ENCODE measurements at places on chromosomes 7 and 10. TPM values are rescaled to one million over a fixed set of nuclear protein-coding genes. Genes with fewer than 3 reads are reported as not detected.

The LRIT2 gene
- not detected for total RNA-seq

The BLNK gene
- not detected for total RNA-seq

The IL2RA gene
- total RNA-seq, result 51.7 TPM

The ITIH5 gene
- total RNA-seq, result not detected

The CCL24 gene
- total RNA-seq, result not detected

The GJD4 gene
- total RNA-seq, result not detected

The TDRD1 gene
- not detected for total RNA-seq

The ATOH7 gene
- not detected for total RNA-seq

The DNMBP gene
- total RNA-seq, result 2.1 TPM

The PLXNA4 gene
- total RNA-seq, result 9.5 TPM

The NPC1L1 gene
- total RNA-seq, result 0.08 TPM

The SLIT1 gene
- total RNA-seq, result 0.50 TPM

The CTAGE8 gene
- 0.47 TPM for total RNA-seq

The LIPJ gene
- total RNA-seq, result not detected

The HYAL4 gene
- not detected for total RNA-seq

The TCF7L2 gene
- 3.1 TPM for total RNA-seq

The MINDY3 gene
- total RNA-seq, result 22.2 TPM

The ARHGEF35 gene
- not detected for total RNA-seq

The GPR15LG gene
- total RNA-seq, result not detected

The SFRP4 gene
- total RNA-seq, result not detected

The MYL10 gene
- total RNA-seq, result not detected

The ARHGEF5 gene
- total RNA-seq, result 12.4 TPM

The FAM13C gene
- not detected for total RNA-seq

Data from T-helper 17 cell (primary cell).